ENCODE measurements at places on chromosomes 12 and 14.

DNA sequence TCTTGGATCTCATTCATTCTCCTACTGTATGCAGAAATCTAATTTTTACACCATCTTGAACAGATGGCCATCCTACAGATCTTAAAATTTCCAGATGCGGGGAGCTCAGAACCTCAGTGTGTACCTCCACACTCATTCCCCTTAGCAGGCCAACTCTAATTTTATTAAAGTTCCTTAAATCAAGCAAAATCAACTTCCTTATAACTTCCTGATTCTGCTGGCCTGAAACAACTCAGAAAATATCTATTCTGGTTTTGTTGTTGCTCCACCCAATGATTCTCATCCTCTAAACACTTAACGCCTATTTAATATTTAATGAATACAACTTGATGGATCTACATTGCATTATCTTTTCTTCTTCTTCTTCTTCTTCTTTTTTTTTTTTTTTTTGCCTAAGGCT is 3.1 kb downstream of the EMP1 start:
- no peak for DNase-seq

- DNase-seq, result no peak
Measured at GRCh38 chr14:50198499-50198898, 32.9 kb downstream of the SOS2 start.

DNA sequence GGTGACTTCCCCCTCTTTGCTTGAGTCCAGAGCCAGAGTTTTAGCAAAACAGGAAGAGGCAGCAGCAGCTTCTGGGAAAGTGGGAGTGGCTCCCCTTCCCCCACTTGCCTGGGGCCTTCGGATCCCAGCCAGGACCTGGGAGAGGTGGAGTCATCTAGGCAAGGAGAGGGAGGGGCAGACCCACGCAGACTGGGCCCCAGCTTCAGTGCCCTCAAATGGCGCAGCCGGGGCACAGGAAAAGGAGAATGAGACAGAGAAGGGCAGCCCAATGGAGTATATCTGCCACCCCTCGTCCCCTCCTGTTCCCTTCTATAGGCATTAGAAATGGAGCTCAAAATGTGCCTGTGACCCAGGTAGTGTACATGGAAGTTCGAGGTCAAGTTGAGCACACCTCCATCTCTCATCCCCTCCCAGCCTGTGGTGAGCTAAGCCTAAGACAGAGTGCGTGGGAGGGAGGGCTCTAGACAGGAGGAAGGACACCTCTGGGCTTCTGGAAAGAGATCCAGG is 9.3 kb upstream of the HDAC7 start:
- DNase-seq, result no peak

- no peak for DNase-seq
Measured at GRCh38 chr12:19846574-19846973, 407.3 kb downstream of the AEBP2 start.

DNA sequence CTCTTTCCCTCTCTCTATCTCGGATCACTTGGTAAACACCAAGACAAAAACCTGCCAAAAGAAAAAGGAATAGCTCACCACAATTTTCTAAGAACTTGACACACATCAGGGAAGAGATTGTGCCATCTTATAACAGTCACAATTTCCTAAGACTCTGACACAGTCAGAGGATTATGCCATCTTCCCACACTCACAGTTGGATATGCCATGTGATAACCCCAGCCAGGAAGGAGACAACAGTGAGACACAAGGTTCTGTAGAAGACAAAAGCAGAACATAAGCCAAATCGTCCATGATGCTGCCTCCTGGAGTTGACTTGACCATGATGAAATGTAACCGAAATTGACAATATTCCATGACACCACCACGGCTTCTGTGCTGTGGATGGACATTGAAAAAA is 2.8 kb upstream of the CLEC9A start:
- DNase-seq, result no peak

- DNase-seq, result no peak
Measured at GRCh38 chr14:42862114-42862513, 1255.4 kb downstream of the LRFN5 start.

- no peak for DNase-seq
Measured at GRCh38 chr12:123265851-123266678, 5.6 kb downstream of the CDK2AP1 start.

GRCh38 chr12:88518863-88519403 is 61.3 kb downstream of the KITLG start:
- DNase-seq, result no peak

- DNase-seq, result no peak
Measured at GRCh38 chr14:78823035-78823434, 652.9 kb downstream of the NRXN3 start.

GRCh38 chr14:56815745-56816144 is 5.5 kb upstream of the OTX2 start:
- DNase-seq, result no peak

DNA sequence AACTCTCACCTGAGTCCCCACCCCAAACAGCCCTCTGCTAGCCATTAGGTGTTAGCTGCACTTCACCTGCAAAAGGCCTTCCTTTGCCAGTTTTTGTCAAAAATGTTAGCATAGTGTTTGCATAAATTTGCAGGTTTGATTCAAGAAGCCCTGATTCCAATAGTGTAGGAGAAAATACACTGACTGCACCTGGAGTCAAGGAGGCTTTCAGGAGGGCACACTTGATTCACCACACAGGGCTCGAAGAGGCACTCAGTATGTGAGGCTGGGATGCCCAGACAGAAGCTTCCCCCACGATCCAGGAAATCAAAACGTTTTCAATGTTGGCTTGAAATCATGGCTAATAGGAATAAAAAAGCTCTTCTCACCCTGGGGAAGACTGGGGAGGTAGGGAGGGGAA is 40.5 kb upstream of the DDX11 start:
- no peak for DNase-seq

- no peak for DNase-seq
Measured at GRCh38 chr12:132465269-132466190, 24.4 kb upstream of the FBRSL1 start.

DNA sequence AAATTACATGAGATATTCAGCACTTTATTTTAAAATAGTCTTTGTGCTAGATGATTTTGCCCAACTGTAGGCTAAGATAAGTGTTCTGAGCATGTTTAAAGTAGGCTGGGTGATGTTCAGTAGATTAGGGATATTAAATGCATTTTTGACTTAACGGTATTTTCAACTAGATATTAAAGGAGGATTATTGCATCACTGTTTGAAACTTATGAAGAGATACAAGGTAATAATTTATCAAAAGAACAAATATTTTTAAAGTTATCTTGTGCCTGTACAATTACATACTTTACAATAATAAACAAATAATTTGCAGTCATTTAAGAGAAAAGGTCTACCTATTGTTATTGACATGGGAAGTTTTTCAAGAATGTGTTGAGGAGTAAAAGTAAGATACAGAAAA is 368.6 kb upstream of the DCN start:
- no peak for DNase-seq

- no peak for DNase-seq
Measured at GRCh38 chr12:106030210-106031071, 108.3 kb downstream of the NUAK1 start.

DNA sequence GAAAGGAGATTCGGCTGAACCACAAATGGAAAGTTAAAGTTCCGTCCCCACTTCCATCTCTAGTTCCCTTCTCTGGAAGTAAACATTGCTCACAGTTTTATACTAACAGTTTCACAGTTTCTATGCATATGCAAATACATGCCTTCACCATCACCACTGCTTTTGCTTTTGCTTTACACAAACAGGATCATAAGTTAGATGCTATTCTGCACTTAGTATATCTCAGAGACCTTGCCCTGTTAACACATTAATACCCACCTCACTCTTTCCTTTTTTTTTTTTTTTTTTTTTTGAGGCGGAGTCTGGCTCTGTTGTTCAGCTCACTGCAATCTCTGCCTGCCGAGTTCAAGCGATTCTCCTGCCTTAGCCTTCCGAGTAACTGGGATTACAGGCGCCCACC is 890 bp downstream of the TEP1 start:
- DNase-seq, result no peak

- no peak for DNase-seq
Measured at GRCh38 chr14:55832122-55832911, 252.3 kb downstream of the KTN1 start.

GRCh38 chr12:31961137-31961536 is 1.9 kb downstream of the RESF1 start:
- no peak for DNase-seq

GRCh38 chr12:11797317-11797913 is 147.9 kb downstream of the ETV6 start:
- DNase-seq, result no peak

- DNase-seq, result no peak
Measured at GRCh38 chr12:14951851-14952250, 9.6 kb downstream of the ARHGDIB start.

- no peak for DNase-seq
Measured at GRCh38 chr14:67438969-67439368, 27.0 kb upstream of the PLEK2 start.

- no peak for DNase-seq
Measured at GRCh38 chr12:50765095-50765911, 1.4 kb downstream of the ATF1 start.

DNA sequence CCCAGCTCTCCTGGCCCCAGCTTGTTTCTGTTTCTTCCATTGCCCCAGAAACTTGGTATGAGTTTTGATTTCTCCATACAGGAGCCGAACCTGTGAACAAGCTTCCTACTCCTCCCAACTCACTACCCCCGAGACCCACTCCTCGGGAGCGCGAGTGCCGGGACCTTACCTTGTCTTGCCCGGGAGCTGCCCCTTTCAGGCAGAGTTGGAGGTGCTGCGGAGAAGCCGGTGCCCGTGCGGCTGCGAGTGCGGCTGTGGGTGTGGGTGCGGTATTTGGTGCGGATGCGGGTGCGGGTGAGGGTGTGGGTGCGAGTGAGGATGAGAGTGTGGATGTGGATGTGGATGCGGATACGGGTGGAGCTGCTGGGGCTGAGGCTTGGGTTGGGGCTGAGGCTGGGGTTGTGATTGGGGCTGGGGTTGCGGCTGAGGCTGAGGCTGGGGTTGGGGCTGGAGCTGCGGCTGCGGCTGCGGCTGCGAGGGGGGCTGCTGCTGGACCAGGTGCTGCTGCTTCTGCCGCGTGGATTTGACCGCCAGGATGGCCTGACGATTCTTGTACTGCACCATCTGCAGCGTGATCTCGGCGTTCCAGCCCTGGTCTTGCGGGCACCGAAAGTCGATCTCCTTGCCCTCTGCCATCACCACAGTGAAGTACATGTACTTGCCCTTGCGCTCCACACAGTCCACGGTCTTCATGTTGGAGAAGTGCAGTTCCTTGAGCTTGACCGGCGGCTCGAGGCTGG is 1.1 kb downstream of the PHLDA1 start:
- no peak for DNase-seq

DNA sequence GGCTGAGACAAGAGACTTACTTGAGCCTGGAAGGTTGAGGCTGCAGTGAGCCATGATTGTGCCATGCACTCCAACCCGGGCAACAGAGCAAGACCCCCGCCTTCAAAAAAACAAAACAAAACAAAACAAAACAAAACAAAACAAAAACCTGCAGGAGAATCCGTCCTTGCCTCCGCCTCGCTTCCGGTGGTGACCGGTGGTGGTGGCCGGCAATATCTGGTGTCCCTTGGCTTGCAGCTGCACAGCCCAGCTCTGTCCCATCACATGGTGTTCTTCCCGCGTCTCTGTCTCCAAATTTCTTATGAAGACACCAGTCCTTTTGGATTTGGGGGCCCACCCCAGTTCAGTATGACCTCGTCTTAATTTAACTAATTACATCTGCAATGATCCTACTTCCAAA is 10.0 kb downstream of the SMIM41 start:
- DNase-seq, result no peak

DNA sequence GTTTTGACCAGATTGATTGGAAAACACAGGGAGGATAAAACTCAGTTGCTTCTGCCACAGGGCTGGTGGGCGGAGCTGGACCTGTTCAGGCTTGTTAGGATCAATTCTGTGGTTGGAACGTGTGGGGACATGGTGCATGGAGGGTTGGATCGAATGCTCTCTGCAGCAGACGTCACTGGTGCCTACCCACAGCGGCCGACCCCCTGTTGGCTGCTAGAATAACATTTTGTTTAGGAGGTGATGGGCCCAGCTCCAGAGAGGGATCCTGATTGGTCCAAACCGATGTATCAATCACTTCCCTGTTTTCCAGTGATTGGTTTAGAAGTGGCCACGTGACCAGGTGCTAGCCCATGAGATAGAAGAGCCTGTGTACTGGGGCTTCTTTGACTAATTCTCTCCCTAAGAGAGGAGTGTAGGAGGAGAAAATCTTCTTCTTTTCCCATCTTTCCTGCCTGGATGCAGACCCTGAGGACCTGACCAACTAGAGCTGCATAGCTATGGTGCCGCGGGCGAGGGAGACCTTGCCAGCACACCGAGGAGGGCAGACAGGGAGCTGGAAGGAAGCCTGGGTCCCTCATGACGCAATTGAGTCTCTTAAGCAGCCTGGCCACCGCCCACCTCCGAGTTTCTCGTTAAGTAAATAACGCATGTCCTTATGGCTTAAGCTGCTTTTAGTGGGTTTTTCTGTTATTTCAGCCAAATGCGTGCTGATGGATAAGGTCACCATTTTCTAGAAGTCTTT is 163.5 kb downstream of the AACS start:
- DNase-seq, result no peak

- no peak for DNase-seq
Measured at GRCh38 chr12:20374795-20375194, 6.5 kb downstream of the PDE3A start.

- no peak for DNase-seq
Measured at GRCh38 chr14:58571769-58572472, 65.8 kb upstream of the DACT1 start.

Data from stimulated activated CD4-positive, alpha-beta T cell treated with anti-CD3 and anti-CD28 coated beads, Interleukin-1b, Interleukin-23, amount 100 ng/mL, for 1 hour (primary cell).